ENCODE measurements at places on chromosomes 2 and 18.

DNA sequence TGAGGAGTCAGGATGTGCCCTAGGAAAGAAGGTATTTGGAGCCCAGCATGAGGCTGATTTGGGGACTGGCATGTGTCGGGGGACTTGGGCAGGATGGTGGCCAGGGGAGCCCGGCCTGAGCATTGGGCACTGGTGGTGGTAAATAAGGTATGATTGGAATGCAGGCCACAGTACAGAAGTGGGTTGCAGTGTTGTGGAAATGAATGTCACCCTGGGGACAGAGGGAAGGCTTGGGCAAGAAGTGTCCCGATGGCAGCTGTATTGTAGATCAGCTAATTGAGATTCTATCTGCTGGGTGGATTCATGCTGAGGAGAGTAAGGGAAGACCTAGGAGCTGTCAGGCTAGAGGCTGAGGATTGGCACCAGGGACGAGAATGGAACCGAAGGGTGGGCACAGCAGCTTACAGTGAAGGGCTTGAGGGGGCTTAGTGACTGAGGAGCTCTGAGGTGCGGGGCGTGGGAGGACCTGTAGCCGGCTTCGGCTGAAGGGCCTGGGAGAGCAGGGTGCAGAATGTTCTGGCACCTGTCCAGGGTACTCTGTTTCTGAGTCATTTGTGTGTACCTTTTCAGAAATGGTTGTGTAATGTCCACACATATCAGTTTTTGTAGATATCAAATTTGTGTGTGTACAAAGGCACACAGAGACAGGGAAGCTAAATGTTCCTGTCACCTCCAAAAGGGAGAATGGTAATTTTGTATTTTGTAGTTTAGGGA lies 170.2 kb downstream of the PRKCE start:
- no peak for DNase-seq

DNA sequence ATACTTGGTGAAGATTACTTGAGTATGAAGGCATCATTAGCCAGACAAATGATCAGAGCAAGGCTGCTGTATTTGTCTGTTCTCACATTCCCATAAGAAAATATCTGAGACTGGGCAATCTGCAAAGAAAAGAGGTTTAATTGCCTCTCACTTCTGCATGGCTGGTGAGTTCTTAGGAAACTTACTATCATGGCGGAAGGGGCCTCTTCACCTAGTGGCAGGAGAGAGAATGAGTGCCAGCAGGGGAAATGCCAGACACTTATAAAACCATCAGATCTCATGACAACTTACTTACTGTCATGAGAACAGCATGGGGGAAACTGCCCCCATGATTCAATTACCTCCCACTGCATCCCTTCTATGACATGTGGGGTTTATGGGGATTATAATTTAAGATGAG lies 452.3 kb downstream of the GALR1 start:
- DNase-seq: no peak

- no peak for DNase-seq
These were observed 317.6 kb upstream of the REG3G start for GRCh38 chr2:78707776-78708386.

DNA sequence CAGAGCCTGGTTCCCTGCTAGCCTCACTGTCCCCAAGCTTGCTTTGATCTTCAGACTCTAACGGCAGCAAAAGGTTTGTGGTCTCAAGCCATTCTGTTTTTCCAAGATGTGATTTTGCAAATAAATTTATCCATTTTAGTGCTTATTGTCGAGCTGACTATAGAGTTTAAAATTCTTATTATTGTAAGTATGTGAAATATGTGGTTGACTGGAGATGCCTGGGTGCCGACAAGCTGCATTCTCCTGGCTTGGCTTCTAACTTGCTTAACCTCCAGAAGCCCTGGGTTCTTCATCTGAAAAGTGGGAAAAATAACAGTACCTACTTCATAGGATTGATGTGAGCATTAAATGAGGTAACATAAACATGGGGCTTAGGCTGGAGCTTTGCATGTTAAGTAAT lies 9.9 kb upstream of the EDAR start:
- DNase-seq: no peak

All from NCI-H1436 treated with DMSO at 0.1 percent for 48 hours (cell line).